A549 treated with Hydrocortisone at 1 μM for 4 hours (cell line): ENCODE measurements at places on chromosomes 2 and 18. TPM values are rescaled to one million over a fixed set of nuclear protein-coding genes. Genes with fewer than 3 reads are reported as not detected.

Gene MOCOS
- 3.5 to 4.7 TPM (median 3.6 TPM) in 5 replicates for total RNA-seq

Gene NDC80
- 10.7 to 14.3 TPM (median 13.6 TPM) in 5 replicates for total RNA-seq

Gene GKN2
- 1.8 to 3.1 TPM (median 2.5 TPM) in 5 replicates for total RNA-seq

Gene ELOA2
- not detected in 5 replicates for total RNA-seq

Gene UGT1A4
- 0.06 to 0.16 TPM (median 0.10 TPM) in 4 of 5 replicates, not detected in the other for total RNA-seq

Gene GAREM1
- total RNA-seq: 4.6 to 6.4 TPM (median 5.2 TPM) in 5 replicates

Gene CRYGD
- not detected in 5 replicates for total RNA-seq

Gene ZNF396
- 0.66 to 0.88 TPM (median 0.78 TPM) in 5 replicates for total RNA-seq

Gene MTLN
- total RNA-seq: 104 to 128 TPM (median 122 TPM) in 5 replicates

Gene NOSTRIN
- 1.3 to 2.7 TPM (median 2.1 TPM) in 5 replicates for total RNA-seq

Gene LIMS3
- not detected in 5 replicates for total RNA-seq

Gene PMAIP1
- 12.0 to 16.3 TPM (median 14.8 TPM) in 5 replicates for total RNA-seq

Gene OTX1
- total RNA-seq: 3.1 to 4.0 TPM (median 3.6 TPM) in 5 replicates

Gene IL1B
- total RNA-seq: 0.06 to 0.26 TPM (median 0.18 TPM) in 5 replicates

Gene SOCS6
- total RNA-seq: 26.2 to 35.4 TPM (median 31.8 TPM) in 5 replicates

Gene COBLL1
- total RNA-seq: 3.7 to 6.6 TPM (median 4.5 TPM) in 5 replicates

Gene TM4SF20
- total RNA-seq: 6.6 to 8.7 TPM (median 8.0 TPM) in 5 replicates

Gene KCNE4
- 0.39 to 0.64 TPM (median 0.54 TPM) in 5 replicates for total RNA-seq

Gene CELF4
- 0.03 TPM in 1 of 5 replicates, not detected in the others for total RNA-seq

Gene LYG2
- 0.18 TPM in 1 of 5 replicates, not detected in the others for total RNA-seq

Gene BMP10
- not detected in 5 replicates for total RNA-seq

Gene RAPH1
- 5.6 to 8.6 TPM (median 7.1 TPM) in 5 replicates for total RNA-seq

Gene TMEM169
- 0.25 to 0.75 TPM (median 0.38 TPM) in 5 replicates for total RNA-seq

Gene LIPG
- 0.09 to 0.34 TPM (median 0.18 TPM) in 5 replicates for total RNA-seq

Gene IL37
- not detected in 5 replicates for total RNA-seq

Gene HJURP
- total RNA-seq: 52.3 to 59.6 TPM (median 55.7 TPM) in 5 replicates

Gene SCN7A
- total RNA-seq: not detected in 5 replicates

Gene CFAP53
- 0.10 to 0.38 TPM (median 0.30 TPM) in 5 replicates for total RNA-seq

Gene CYP20A1
- 8.0 to 11.3 TPM (median 9.7 TPM) in 5 replicates for total RNA-seq

Gene CCDC121
- 3.3 to 5.0 TPM (median 3.7 TPM) in 5 replicates for total RNA-seq

Gene VRK2
- 26.1 to 36.1 TPM (median 28.2 TPM) in 5 replicates for total RNA-seq

Gene PDE1A
- total RNA-seq: 0.13 to 0.81 TPM (median 0.20 TPM) in 5 replicates

Gene HES6
- 7.9 to 14.6 TPM (median 13.4 TPM) in 5 replicates for total RNA-seq

Gene MOGAT1
- total RNA-seq: not detected in 5 replicates

Gene DOK6
- not detected in 5 replicates for total RNA-seq
